HFFc6 (cell line): ENCODE measurements at places on chromosomes 12 and 14.

DNA sequence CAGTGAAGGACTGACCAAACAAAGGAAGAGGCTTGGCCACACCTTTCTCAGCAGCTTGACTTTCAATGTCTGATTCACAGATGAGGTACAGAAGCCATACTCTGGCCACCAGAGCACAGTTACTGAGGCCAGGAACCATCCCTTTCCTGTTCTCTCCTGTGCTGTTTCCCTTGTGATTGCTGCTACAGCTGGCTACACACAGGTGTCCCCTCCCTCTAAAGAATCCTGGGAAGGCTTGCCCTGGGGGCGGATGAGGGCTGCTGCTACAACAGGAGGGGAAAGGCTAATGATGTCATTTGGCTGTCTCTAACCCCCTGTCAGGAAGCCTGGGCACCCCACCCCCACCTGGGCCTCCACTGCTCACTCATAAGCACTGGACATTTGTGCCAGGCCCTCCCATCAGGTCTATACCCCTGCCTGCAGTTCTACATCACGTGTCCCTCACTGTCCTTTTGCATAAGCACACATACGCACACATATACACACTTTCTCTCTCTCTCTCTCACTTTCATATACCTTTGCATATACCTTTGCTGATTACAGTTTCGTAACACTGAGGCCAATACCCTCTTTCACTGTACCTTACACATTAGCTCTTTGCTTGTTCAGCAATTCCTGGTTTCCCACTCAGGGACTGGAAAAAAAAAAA is 41.4 kb downstream of the PRPF40B start:
- DNase-seq = no peak

DNA sequence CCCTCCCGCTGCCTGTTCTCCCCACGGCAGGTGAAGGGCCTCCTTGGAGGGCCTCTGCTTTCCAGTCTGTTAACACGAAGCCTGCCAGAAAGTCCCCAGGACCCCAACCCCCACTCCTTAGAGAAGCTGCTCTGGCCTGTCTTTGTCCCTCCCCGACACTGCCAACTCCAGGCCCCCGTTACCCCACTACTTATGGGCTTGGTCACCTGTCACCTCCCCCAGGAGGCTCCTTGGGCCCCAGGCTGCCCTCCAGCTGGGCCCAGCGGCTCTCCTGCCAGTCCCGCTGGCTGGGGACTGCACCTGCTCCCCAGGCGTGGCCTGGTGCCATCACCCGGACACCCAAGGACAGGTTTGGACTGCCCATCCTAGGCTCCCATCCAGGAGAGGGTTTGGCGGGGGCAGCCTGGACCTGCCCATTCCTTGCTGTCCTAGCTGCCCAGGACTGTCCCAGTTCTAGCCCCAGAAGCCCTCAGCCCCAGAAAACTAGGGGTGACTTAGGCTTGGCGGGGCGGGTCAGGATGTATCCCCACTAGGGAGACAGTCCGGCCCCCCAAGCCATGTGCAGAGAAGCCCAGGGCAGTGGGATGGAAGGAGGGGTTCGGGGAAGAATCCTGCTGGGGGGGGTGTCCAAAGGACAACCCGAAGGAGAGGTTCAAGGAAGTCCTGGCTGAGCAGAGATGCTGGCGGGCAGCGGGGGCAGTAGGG is 155.7 kb upstream of the C14orf180 start:
- DNase-seq = no peak

- DNase-seq = no peak
Observed at GRCh38 chr14:35296545-35296944, 4.4 kb downstream of the PSMA6 start.

- no peak for DNase-seq
Observed at GRCh38 chr12:42767326-42767954, 177.9 kb upstream of the PRICKLE1 start.

GRCh38 chr12:117002051-117002817 is 91.5 kb downstream of the FBXW8 start:
- DNase-seq = no peak

- DNase-seq = no peak
Observed at GRCh38 chr12:482061-482460, 22.3 kb downstream of the B4GALNT3 start.

DNA sequence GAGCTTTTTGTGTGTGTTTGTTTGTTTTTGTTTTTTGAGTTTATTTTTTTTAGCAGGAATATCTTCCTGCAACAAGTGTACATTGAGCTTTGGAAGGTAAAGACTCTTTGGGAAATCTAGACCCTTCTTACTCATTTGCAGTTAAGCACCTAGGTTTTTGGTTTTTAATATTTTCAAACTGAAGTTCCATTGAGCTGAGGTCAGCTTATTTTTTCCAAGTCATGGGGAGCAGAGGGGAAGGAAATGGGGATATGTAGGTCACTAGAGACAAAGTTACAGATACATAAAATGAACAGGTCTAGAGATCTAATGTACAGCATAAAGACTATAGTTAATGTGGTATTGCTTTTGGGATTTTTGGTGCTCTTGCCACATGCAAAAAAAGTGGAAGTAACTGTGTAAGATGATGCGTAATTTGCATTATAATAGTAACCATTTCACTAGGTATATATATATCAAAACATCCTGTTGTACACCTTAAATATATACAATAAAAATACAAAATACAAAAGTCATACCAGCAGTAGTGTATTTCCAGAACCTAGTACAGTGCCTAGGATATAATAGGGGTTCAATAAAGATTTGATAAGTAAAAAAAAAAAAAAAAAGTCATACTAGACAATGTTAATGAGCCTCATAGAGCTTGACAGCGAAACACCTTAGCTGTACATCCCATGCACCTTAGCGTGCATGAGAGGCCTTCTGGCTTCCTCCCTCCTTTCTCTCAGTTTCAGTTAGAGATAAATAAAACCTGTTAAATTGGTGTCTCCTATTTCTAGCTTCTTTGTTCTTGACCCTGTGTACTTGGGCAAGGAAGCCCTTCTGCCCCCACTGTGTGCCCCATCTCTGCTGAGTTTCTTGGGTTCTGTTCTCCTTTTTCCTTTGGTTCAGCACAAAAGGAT is 22.7 kb downstream of the CGRRF1 start:
- DNase-seq = no peak

DNA sequence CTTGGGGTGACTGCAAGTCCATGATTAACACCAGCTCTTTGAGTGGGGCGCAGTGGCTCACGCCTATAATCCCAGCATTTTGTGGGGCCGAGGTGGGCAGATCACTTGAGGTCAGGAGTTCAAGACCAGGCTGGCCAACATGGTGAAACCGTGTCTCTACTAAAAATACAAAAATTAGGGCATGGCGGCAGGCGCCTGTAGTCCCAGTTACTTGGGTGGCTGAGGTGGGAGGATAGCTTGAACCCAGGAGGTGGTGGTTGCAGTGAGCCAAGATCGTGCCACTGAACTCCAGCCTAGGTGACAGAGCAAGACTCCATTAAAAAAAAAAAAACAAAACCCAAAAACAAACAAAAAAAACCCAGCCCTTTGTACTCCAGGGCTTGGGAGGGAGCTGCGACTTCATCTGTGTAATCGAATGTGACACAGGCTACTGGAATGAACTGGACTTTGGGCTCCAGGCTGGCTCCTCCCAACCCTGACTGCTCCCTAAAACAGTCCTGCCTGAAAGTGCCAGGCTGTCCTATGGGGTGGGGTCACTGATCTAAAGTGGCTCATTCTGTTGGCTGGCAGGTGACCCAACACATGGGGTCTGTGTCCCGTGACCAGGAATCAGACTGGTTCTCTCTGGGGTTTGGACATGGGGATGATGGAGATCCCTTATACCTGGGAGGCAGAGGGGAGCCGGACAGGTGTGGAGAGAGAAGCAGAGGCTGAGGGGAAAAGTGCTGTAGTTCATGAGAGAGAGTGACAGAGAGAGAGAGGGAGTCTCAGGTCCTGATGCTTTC is 9.3 kb upstream of the C12orf43 start:
- DNase-seq = no peak

DNA sequence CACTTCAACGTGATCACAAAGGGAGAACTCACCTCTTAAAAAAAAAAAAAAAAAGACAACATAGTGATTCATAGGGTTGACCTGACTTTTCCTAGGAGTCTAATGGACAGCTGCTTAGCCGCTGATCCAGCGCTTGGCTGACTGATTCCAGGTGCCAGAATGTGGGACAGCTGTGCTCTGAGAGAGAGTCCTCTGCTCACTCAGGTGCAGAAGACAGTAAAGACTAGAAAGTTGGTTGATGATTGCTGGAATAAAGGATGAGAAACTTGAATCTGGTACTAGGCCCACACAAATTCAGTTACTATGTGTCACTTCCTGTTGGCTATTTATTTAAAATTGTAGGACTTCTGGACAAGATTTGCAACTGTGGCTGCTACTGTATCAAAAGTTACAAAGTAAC is 229.4 kb downstream of the CHST11 start:
- no peak for DNase-seq

DNA sequence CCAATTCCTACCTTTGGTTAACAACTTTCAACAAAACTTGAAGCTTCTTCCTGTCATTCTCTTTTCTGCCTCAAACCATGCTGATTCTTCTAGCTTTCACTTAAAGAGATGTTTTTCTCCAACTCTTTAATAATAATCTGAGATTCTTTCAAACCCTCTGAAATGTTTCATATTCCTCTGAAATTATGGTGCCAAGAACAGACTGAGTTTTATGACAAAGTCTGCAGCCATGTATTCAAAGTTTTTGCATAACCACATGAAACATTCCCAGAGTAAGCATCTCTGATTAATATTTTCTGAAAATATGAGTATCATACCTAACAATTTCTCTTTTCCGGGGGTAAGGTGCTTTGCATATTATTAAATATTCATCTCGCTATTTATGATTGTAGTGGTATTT is 59.1 kb upstream of the DCN start:
- no peak for DNase-seq

DNA sequence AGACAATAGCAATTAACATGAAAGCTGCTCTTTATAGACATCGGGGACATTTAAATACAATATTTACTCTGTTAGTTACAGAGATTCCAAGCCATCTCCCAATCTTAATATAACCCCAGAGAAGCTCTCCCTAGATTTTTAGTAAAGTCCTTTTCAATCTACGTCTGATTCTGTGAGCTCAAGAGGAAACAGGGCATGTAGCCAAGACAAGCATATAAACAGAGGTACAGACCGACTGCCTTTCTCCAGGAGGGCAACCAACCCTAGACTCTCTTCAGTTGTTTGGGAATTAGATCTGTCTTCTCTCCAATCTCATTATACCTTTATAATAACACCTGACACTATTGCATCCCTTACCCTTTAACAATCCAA is 57.4 kb downstream of the TMTC1 start:
- no peak for DNase-seq
